Left ventricle myocardium inferior (tissue), 1 donor: ENCODE measurements at places on chromosomes 2 and 18. TPM values are rescaled to one million over a fixed set of nuclear protein-coding genes. Genes with fewer than 3 reads are reported as not detected.

DNA sequence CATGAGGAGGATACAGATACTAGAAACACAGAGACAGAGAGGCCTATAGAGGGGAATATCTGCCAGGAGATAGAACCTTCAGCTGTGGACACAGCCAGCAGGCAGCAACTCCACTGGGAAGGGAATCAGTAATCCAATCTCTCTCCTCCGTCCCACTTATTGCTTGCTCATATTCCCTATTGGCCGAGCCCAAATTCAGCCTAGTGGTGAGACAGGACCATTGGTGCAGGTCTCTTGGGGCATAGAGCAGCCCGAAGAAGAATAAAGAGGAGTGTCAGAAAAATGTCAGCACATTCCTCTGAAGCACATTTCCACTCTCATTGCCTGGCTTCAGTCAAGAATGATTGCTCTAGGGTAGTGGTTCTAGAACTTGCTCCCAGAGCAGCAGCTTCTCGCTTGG is 1091.5 kb upstream of the GYPC start:
- DNase-seq, result no peak

GRCh38 chr2:168401048-168401556 is 55.0 kb upstream of the CERS6 start:
- no peak for DNase-seq

The TUBA3E gene
- total RNA-seq, result 47.1 TPM

DNA sequence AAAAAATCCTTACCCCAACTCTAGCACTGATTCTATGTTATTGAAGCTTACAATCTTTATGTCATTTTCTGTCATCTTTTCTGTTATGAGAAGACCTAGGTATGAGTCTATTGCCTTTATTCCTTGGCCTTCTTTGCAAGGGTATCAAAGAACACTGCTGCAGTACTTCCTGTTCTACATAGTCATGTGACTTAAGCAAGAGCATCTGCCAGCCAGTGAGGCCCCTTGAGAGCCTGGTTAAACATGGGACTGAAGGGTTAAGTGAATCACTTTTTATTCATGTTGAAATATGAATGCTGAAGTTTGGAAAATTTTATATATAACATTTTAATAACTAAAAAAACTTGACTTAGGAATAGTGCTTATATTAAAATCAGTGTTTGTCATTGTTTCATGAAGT is 844 bp upstream of the CPS1 start:
- no peak for DNase-seq

DNA sequence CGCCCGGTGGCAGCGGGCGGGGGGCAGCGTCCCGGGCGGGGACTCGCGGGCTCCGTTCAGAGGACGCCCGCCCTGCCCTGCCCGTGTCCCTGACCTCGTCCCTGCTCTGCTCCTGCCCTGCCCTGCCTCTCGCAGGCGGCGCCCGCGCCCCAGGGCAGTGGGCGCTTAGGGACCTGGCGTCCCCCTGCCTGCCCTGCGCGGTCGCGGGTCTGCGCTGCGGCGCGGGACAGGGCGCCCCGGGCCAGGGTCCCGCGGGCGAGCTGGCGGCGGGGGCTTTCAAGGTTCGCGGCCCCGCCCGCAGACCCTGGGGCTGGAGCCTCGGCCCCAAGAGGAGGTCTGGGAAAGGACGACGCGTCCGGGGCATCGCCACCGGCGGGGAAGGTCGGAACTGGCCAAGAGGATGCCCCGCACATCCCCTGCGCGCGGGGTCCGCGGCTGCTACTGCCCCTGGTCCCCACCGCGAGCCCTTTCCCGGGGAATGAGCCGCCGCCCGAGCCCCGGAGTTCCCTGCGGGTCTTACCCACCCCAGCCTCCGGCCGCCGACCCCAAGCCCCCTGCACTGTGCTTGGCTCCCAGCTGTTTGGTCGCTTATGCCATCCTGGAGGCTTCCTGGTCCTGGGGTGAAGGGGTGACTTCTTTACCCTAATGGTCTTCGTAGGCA is 679 bp downstream of the RNF144A start:
- peak; percentile 38 for DNase-seq

The C2orf66 gene
- total RNA-seq, result not detected

DNA sequence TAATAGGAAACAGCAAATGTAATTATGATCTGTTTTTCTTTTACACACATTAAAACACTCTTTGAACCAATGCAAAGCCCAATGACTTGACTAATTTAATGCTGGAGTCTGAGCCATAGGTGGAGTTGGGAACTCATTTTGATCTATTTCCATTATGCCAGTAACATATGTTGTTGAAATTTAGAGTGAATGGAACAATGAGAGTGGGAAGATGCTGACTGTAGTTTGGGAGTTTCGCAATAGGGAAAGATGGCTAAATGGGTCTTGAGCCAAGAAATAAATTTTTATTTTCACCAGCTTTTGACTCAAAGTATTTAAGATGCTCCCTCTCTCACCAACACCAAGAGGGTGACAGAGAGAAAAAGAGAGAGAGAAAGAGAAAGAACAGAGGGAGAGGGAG is 246.7 kb downstream of the DLGAP1 start:
- no peak for DNase-seq

The GALNT3 gene
- total RNA-seq, result 0.08 TPM

DNA sequence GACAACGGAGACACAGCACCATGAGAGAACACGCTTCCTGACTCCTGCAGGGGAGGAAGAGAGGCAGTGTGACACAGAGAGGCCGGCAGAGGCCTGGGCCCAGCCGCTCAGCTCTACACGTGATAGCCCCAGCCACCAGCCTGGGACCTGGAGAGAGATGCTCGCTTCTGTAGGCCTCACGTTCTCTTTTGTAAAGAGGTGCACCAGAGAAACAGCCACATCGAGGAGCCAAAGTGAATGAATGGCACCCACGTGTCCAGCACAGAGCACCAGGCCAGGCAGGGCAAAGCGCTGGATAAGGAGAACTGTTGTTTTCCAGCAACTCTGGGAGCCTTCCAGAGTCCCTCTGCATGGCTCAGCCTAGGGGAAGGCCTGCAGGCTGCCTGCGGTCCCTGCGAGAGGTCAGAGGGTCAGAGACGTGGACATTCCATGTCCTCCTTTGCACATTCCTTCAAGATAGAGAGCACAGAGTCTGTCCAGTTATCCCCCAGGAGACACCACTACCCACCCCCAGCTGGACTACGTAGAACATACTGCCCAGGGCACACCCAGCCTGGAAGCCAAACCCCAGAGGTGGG is 14.2 kb downstream of the LIMS2 start:
- DNase-seq, result no peak

DNA sequence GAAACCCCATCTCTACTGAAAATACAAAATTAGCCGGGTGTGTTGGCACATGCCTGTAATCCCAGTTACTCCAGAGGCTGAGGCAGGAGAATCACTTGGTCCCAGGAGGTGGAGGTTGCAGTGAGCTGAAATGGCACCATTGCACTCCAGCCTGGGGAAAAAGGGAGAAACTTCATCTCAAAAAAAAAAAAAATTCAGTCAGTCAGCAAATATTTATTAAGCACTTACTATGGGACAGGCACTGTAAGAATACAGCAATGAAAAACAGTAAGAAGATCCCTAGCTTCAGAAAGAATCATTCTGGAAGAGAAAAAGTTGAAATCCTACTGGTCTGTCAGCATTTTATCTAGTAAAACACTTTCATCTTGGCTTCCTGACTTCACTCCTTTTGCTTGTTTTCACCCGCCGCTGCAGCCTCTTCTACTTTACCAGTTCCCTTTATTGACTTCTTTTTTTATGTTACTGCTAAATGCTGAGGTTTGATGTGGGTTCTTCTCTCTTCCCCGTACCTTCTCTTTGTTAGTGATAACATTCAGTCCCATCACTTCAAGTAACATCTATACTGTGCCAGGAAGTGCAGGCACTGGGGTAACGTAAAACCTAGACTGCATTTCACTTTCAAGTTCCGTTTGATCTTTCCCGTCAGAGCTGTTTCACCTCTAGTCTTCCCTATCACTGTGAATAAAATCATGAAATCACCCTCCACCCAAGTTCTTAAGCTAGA is 10.8 kb upstream of the TAF4B start:
- DNase-seq, result no peak

The UNC80 gene
- total RNA-seq, result 0.03 TPM

DNA sequence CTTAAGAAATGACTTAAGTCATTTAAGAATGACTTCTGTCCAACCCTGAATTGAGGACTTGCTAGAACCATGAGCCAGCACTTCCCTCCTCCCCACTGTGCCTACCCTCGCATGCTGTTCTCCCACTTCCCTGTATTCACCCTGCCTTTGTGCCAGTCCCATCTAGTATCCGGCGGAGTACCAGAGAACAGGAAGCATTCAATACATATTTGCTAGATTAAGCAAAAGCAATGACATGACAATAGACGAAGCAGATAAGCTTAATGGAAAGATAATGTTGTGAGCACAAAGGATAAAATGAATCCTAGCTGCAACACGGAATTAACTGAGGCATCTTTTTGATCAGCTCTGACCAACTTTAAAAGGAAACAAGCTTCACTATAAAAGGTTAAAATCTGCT is 328.5 kb downstream of the TDRD15 start:
- DNase-seq, result no peak

The CLEC4F gene
- not detected for total RNA-seq

- DNase-seq, result no peak
Observed at GRCh38 chr2:873651-874580, 76.7 kb upstream of the SNTG2 start.

The KATNAL2 gene
- total RNA-seq, result 5.4 TPM

GRCh38 chr2:27912512-27912911 is 22.0 kb downstream of the BABAM2 start:
- no peak for DNase-seq

DNA sequence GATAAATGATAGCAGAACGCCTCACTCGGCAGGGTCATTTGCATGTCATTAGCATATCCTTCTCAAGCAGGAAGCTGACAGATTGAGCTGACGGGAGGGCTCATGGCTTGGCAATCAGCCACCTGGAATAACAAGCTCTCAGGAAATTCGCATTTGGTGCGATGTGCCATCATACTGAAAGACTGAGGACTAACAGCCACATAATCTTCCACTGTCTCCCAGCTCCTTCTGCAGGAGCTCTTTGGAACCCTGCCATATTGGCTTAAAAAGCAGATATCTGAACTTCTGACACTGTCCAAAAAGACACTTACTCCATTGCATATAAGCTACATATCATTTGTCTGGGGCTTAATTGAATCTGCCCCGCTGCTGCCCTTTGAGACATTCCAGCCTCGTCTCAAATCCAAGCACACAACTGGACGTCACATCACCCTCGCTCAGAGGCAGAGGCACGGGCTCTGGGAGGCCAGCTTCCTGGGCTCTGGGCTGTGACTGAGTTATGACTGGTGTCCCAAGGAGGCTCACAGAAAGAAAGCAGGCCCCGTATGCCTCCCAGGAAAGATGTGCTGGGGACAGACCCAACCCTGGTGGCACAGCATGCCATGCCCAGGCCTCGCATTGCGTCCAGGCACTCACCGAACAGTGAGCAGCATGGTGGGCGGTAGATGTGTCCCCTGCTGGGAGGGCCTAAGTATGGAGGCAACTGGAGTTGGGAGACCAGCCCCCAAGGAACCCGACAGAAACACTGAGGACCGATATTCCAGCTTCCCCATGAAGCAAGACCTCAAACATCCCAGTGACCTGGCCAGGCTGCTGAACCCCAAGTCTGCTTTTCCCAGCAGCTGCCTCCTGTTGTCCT is 228.0 kb downstream of the ATAD2B start:
- DNase-seq, result no peak

The SOWAHC gene
- total RNA-seq, result 2.3 TPM

The CNTNAP5 gene
- not detected for total RNA-seq

- DNase-seq, result no peak
Observed at GRCh38 chr2:168521053-168521741, 65.1 kb downstream of the CERS6 start.

- no peak for DNase-seq
Observed at GRCh38 chr2:69095305-69095704, 82.3 kb downstream of the ANTXR1 start.

GRCh38 chr2:88180605-88181240 is 10.6 kb downstream of the THNSL2 start:
- DNase-seq, result no peak

The AQP4 gene
- total RNA-seq, result 1.9 TPM

The LYPD6 gene
- total RNA-seq, result 0.08 TPM

DNA sequence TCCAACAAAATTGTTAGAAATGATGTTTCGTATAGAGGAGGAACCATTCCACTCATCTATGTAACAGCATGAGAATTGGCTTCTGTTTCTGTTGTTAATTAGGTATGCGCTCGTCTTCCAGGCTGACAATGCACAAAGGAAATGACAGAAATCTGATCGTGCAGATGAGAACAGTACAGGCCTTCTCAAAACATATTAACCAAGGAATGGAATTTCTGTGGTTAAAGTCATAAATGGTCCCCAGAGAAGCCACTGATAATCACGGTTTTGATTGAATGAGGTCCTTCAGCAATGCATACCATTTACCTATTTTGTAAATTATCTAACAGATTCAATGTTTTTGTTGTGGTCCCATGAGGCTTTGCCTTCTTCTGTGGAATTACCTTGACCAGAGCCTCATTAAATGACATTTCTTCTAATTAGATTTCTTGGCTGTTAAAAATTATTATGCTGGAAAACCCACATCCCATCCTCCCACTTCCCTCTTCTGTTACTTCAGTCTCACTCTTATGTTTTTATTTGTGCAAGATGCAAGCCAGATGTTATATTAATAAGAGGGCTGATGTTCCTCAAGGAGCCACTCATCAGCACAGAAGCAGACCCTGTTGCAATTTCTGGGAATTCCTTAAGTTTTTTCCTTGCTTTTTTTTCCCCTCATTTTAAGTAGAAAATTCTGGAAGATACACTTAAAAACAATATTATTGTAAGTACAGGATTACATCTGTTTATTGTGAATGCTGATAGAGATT is 395.8 kb downstream of the PID1 start:
- DNase-seq, result no peak

The HAAO gene
- total RNA-seq, result 2.3 TPM

The PREPL gene
- total RNA-seq, result 86.1 TPM

GRCh38 chr2:75592030-75592429 is 31.3 kb upstream of the EVA1A start:
- DNase-seq, result no peak

- peak; percentile 58 for DNase-seq
Observed at GRCh38 chr2:237213315-237214022, 127.8 kb downstream of the COPS8 start.

- DNase-seq, result no peak
Observed at GRCh38 chr2:26644188-26644835, 3.1 kb upstream of the CIB4 start.

DNA sequence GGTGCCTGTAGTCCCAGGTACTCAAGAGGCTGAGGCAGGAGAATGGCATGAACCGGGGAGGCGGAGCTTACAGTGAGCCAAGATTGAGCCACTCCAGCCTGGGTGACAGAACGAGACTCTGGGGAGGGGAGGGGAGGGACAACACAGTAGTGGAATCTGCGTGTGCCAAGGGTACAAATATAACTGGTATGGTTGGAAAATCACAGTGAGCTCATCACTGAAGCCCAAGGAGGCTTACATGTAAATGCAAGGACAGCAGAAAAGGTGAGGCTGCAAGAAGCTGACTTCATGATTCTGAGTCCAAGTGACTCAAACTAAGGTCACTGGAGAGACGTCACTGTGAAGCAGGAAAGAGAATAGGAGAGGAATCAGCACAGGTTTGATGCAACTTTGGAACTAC is 9.2 kb downstream of the SEPTIN10 start:
- no peak for DNase-seq

GRCh38 chr2:24409171-24409570 is 48.8 kb upstream of the ITSN2 start:
- no peak for DNase-seq
